ENCODE measurements at places on chromosomes 1 and 21. TPM values are rescaled to one million over a fixed set of nuclear protein-coding genes. Genes with fewer than 3 reads are reported as not detected.

GRCh38 chr21:24899138-24899537 lies 708.1 kb downstream of the MRPL39 start:
- no peak for DNase-seq

- DNase-seq = no peak
Measured at GRCh38 chr1:157177733-157178394, 39.7 kb upstream of the ETV3 start.

RNU1-1 gene
- 1,438 TPM for total RNA-seq

GRCh38 chr1:117017062-117017461 lies 15.5 kb downstream of the CD101 start:
- DNase-seq = no peak

DNA sequence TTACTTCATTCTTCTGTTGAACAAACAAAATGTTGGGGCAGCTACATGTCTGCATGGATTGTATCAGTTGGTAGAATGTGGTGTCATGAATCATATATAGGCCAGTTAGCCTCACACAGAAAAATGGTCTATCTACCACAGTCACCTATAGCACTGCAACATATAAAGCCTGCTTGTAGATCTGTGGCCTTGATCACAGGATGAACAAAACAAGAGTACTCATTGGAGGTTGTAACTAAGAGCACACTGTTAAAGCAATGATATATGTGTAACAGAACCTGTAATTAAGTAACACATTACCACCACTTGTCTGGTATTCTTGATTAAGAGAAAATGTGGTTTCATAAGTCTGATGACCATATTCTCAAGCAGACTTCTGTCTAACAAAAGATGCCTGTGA lies 167.3 kb upstream of the SGIP1 start:
- DNase-seq = no peak

GRCh38 chr1:198934426-198934825 lies 295.6 kb downstream of the PTPRC start:
- no peak for DNase-seq

- no peak for DNase-seq
Measured at GRCh38 chr1:156813750-156814570, 2.7 kb downstream of the SH2D2A start.

DNA sequence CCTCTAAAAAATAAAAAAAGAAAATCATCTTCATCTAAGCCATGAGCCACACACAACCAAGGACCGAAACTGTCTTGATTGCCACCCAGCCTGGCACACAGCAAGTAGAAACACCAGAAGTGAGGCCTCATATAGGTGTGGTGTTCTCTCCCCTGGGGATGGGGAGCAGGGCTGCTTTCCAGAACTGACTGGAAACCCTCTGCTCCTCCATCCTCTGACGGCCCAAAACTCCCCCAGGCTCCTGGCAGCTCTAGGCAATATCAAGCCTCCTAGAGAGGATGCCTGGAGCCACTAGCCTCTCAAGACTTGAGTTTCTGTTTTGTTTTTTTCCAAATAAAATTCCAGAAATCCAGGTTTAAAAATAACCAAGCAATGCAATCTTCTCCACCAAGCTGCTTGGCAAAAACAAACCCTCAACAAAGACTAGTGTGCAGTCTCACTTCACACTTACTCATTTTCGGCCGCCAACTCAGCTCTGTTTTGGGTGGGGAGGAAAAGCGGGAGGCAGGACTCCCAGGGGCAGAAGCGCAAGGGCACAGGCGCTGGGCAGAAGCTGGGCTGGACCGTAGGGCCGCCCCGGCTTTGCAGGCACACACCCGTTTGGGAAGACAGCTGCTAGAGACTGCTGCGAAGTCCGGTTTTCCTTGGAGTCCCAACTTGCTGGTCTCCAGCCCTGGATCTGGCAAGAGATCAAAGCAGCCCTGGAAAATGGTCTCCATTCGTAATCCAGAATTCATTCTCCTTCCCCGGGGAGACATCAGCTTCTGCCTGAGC lies 78.2 kb upstream of the CAPZB start:
- no peak for DNase-seq

UBXN10 gene
- not detected for total RNA-seq
